ENCODE measurements at places on chromosomes 7 and 10.
A peak's percentile ranks its signal among the peaks of the same experiment; 100 is the strongest.

DNA sequence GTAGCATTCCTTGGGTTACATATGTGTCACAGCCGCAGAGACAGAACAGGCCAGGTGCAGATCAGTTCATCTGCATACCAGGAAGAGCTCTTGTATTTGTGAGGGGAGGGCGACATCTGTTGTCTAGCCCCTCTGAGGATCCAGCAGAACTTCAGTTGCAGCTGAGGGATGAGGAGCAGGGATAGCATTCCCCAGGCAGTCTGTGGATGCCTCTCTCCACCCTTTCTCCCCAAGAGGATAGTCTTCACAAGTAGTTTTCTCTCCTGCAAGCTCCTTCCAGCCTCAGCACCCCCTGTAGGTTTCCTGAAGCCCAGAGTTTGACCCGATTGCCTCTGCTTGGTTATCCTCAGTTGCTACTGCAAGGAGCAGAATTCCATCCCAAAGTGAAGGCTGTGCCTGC, 2.6 kb downstream of the SCD start:
- no peak for DNase-seq

DNA sequence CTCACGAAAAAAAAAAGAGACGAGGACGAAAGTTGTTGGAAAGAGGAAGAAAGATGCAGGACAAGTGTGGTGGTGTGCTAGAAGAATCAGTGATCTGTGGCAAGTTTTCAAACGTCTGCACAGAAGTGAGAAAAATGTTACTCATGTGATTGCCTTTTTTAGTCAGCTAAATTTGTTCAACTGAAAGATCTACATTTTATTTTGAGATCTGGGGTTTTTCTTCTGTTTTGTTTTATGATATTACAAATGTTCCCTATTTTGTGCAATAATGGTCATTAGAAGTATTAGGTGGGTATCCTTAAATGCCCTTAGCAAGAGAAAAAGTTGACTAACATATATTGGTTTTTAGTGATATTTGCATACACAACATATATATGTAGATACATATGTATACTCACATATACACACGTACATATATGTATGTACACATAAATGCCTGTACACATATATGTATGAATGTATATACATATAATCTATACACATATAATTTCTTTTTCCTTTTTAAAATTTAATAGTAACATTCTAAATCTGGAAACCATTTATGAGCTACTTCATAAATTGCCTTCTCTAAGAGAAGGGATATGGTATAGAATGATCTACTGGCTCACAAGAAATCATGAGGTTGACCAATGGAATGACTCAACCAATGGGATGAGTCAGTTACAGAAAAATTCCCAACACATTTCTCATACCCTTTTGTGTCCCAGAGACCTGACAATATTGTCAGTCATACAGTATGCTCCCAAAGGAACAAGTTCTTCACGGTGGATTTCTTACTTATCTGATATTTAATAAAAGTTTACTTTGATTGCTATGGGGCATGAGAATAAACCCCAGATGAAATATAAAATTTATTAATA, 38.4 kb downstream of the SLC39A12 start:
- peak; percentile 58 for DNase-seq

GRCh38 chr10:99431190-99431760, 851 bp upstream of the GOT1 start:
- peak; percentile 20 for DNase-seq

DNA sequence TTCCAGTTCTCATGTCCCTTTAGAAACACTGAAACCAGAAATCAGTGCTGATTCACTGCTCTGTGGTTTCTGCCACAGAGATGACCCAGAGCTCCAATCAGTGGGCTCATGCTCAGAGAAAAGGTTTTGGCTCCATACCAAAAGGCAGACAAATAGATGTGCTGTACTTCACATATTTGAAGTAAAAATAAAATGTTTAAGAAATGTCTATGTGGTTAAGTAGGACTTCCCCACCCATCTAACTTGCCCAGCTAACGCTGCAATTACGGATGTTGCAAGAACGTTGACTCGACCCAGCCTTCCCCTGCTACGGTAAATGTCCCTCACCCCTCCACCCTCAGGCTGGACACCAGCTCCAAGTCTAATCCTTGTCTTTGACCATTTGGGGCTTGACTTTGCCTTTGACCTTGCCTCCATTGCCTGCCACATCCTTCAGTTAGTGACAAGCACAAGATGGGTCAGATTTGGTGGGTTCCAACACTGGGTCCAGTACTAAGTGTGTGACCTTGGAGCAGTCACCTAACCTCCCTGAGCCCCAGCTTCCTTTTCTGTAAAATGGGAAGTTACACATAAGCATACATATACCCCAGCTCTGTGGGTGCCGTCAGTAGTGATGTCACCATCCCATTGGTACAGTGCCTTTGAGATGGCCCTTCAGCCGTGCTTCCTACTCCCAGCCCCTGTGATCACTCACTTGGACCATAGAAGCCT, 95.8 kb downstream of the CHST15 start:
- DNase-seq = peak; percentile 36

- DNase-seq = no peak
Measured at GRCh38 chr10:34677591-34677990, 137.5 kb downstream of the PARD3 start.

- no peak for DNase-seq
Measured at GRCh38 chr10:66837990-66838389, 87.8 kb upstream of the LRRTM3 start.

DNA sequence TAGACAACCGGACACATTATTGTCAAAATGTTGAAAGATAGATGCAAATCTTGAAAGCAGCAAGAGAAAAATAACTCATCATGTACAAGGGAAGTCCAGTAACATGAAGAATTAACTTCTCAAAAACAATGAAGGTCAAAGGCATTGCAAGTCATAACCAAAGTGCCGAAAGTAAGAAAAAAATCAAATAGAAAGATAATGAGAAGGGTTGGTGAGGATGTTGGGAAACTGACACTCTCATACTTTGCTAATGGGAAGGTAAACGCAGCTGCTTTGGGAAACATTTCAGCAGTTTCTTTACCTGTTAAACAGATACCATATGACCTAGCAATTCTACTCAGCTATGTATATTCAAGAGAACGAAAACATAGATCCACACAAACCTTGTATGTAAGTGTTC, 303.0 kb downstream of the ARL4A start:
- no peak for DNase-seq

- DNase-seq = no peak
Measured at GRCh38 chr10:44752451-44753441, 158.4 kb upstream of the TMEM72 start.

GRCh38 chr7:4801839-4802231, 26.4 kb downstream of the AP5Z1 start:
- DNase-seq = no peak

- no peak for DNase-seq
Measured at GRCh38 chr10:132059760-132060508, 5.8 kb upstream of the JAKMIP3 start.

GRCh38 chr7:125357676-125358455, 428.2 kb upstream of the POT1 start:
- no peak for DNase-seq

DNA sequence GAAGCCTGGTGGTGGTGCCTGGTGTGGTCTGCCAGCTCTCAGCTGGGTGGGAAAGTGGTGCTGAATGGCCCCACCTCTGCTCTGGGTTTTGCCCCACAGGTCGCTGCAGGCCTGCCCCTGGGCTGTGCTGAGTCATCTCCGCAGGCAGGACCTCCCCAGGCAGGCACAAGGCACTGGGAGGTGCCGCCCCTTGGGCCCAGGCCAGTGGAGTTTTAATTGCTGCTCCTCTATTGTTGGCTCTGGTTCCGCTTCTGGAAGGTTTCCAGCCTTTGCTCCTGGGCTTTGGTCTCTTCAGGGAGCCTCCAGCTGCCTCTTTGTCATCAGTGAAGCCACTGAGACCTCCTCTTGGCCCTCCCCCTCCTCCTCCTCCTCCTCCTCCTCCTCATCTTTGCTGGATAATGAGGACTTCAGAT, 180.3 kb upstream of the GRB10 start:
- DNase-seq = no peak

GRCh38 chr10:43879742-43880141, 231.1 kb upstream of the ZNF32 start:
- no peak for DNase-seq

DNA sequence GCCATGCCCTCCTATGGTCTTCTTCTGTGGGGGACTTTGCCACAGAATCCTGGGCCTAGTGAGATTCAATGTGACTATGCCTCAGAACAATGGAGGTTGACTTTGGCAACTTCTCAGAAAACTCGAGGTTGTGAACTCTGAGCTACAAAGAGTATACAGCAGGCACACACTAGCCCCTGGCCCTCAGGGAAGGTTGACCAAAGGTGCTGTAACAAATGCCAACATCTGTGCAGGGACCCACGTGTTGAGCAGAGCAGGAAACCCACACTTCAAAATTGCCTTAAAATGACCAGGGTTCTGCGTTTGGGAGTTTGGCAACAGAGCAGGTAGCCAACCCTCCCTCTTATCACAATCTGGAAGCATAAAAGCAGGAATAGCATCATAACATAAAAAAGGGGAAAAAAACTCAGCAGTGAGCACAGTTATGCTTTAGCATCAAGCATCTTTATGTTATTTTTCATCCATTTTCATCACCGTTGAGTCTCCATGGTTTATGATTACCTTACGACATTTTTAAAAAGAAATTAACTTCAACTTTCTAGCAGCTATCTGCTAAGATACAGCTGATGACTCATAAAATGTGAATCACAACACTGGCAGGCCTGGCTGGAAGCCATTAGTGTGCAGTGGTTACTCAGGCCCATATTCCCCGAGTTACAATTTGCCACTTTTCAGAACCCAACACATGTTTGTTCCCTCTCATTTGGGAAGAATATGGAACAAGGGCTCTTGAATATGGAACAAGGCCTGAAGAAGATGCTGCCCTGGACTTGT, 11.1 kb downstream of the PRLHR start:
- no peak for DNase-seq

DNA sequence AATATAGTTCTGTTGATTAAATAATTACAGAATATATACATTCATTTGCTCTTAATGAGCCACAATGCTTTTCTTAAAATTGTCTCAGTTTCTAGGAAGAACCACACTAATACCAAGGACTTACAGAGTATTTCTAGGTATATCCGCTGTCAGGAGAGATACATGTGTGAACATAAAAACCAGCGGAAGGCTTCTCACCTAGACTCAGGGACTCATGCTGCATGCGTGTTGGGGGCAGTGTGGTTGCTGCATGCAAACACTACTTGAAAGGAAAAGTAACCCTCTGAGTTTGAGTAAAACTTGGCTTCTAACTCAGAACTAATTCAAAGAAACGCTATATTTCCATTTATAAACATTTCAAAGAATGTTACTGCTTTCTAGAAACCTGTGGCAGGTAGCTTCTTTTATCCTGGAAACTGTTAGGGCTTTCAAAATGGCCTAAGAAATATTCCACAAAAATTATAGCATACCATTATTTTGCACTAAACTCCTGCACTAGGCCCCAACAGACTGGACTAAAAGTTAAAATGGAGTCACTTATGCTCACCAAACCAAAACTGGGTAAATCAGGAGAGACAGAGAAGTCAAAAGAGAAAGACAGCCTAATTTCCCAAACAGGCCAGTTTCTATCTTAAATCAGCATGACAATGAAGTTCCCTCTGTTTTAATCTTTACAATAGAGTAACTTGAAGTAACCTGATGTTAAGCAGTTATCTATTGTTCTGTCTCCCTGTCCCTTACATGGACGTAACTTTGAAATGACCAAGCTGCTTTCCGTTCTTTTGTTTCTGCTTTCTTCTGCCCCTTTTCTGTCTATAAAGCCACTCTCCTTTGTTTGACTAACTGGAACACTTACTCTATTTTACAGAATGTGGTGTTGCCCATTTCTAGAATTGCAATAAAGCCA, 95.2 kb upstream of the FAM133B start:
- DNase-seq = no peak

GRCh38 chr7:46424934-46425333, 503.9 kb upstream of the IGFBP3 start:
- DNase-seq = no peak

- no peak for DNase-seq
Measured at GRCh38 chr7:17415955-17416354, 117.5 kb downstream of the AHR start.

DNA sequence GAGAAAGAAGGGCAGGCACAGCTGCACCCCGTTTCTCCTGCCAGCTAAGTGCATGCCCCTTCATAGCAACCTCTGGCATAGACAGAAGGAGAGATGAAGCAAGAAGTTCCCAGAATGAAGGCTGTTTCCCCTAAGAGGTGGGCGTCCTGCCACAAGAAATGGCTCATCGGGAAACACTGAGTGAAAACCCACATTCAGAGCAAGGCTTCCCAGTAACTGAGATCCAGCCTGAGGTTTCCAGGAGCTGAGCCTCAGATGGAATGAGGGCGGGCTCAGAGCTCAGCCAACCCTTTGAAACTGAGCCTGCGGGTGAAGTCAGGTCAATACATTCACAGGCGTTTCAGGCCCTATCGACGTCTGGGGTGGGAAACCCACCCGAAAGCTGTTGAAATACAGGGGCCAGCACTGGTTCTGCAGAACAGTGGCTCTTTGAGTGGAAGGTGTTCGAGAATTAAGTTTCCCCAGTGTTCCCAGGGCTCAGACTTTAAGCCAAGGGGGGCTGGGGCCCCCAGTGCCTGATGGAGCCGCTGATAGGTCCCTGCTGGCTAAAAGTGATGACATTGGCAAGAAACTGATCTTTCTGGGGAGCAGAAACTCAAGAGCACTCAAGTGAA, 510.2 kb downstream of the RPS24 start:
- DNase-seq = no peak

- no peak for DNase-seq
Measured at GRCh38 chr10:102090772-102091171, 25.6 kb downstream of the HPS6 start.

DNA sequence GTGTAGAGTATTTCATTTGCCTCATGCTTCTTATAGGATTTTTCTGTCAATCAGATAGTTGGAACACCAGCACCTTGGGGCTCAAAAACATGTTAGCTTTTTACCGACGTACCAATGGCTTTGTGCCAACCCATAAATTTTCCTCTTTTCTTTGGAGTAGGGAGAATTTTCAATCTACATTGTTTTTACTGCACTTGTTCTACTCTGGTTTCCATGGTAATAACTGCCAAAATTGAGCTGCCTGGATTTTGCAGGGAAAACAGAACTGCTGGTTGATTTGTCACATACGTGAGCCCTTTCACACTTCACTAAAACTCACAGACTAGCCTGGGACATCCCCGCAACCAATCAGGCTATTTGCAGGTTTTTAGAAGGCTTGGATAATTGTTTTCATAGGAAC, 189.7 kb downstream of the ARHGAP21 start:
- DNase-seq = no peak

DNA sequence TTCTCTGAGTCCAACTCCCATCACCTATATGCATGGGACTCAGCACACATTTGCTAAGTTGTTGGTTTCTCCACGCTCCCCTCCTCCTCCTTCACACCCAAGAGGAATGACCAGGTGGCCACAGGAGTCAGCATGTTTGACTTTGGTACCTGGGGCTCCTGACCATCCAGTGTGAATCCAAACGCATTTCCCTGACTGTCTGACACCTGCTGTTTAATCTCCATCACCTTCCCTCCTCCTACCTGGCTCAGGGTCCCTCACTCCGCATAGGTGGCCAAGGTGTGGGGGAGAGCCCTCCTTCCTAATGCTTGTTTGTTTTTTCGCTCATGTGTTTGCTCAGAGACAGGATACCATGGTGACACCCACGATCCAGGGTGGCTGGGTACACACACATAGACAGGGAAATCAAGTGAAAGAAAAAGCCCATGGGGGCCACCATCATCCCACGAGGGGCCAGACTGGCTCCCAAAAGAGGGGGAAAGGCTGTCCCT, 194.9 kb downstream of the KCNMA1 start:
- DNase-seq = no peak

Data from GM13976 (cell line).